ENCODE measurements at places on chromosomes 1 and 21.

DNA sequence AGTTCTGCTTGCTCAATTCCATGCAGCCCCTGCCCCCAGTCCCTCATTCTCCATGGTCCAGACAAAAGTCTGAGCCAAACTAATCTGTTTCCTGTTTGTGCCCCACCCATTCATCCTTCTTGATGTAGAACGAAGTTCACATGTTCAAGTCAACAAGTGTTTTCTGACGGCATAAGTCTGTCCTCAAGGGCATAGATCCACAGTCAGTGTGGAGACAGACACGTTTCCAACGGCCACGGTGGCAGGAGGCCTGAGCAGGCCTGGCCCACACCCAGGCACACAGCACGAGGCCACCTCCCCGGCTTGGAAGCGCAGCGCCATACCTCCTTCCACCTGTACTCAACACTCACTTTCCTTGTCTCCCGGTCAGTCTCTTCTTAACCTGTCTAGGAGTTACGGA, 16.1 kb downstream of the ADORA1 start:
- DNase-seq, result no peak

DNA sequence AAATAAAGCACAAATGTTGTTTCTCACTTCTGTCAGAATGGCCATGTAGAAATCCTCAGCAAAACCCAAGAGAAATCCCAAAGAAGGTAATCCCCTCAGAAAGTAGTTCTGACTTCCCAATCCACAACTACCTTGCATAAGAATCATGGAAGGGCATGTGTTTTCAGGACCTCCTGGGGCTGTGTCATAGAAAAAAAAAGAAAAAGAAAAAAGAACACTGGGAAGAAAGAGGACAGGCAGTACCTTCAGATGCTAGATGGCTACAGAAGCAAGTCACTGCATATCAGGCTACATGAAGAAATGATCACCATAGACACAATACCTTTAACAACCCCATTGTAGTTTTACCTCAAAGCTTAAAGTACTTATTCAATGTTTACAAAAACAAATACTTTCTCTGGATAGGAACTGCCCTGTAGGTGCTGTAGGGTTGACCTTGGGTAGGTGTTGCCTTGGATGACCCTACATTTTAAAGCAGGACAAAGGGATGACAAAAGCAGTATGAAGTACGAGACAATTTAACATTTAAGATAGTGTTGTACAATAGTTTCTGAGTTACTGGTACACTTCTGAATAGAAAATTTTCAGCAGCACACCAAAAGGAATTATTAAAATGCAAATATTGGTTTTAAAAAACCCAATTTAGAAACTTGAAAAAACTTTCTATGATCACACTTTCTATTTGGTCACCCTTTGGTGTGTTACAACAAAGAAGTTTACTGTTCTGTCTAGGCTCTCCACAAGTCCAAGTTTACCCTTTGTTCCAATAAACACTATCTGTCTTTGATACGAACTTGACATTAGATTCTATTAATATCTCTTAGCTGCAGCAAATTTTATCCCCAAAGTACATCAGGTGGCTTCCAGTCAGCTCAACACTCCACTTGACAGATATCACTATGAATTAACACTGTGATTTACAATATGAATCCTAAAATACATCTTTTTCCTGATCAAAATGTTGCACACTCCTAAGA, 5.0 kb downstream of the TRIT1 start:
- no peak for DNase-seq

DNA sequence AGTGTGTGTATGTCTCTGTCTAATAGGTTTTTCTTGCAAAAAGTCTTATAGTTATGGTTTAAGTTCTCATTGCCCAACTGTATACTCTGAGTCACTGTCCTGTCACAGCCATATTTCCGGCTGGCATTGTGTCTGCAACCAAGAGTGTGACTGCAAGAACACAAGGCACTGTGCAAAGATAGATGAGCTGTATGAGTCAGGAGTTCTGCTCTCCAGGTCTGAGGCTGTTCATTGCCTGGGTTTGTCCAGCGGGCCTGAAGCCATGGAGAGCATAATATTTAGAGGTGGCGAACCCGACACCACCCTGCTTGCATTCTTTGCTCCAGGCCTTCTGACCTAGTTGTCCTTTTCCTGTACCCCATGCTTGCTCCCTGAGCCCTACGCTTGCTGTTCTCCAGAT, 50.9 kb upstream of the CNIH3 start:
- peak; percentile 42 for DNase-seq

- DNase-seq, result peak; percentile 48
Observed at GRCh38 chr1:100866041-100866900, 28.4 kb downstream of the EXTL2 start.

DNA sequence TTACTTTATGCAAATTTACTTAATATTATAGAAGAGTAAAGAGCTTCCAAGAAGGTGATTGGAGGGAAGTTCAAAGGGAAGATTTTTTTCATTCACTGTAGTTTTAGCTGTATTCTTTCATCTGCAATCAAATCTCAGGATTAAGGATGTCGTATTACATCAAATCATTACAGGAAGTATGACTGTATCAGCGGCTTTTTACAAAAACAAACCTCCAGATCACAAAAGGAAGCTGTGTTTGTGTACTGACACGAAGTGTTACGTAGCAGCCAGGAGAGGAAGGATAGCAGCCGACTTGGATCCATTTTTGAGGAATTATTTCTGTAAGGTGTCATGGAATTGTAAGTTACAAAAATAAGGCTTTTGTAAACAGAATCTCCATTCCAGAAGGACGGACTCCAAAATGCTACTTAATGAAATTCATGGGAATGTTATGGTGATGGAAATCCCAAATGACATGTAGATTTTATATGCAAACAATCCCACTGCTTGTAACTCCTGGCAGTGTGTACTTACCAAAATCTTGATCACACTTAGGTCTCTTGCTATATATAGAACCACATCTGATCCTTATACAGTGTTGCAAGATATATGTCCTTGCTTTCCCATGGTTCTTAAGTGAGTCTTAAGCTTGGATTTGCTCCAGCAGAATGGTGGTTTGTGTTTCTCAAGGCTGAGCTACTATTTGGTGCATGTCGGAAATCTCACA, 49.8 kb downstream of the KCNJ15 start:
- DNase-seq, result no peak

DNA sequence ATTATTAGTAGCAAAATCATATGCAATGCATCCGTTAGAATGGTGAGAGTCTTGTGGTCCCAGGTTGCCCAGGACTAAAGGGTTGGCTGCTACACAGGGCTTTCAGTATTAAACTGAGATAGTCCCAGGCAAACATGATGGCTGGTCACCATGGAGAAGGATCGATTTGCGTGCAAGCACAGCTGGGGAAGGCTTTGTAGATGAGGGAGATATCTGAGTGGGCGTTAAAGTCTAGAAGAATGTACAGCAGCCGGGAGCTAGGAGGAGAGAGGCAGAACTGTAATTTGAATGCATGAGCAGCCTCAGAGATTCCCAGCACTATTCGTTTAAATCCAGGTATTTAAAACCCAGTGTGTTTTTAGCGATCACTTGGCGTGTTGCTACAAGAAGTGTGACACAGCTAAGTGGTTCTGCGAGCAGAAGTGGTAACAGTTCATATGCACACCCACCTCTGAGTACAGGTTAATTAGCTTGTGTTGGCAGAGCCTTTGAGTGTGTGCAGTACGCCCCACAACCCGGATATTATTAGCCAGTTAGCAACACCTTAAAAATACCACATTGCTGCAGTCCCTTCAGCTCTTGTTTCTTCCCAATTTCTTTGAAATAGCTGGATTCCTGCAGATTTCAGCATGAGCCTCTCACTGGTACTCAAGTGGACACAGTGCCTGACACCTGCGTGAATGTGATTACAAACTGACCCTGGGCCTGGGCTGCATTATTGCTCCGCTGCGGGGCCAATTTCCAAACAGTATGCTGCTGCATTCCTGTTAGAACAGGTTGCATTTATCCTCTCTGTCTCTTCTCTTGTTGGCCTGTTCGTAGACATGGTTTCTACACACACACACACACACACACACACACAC, 67.2 kb upstream of the SCAF4 start:
- no peak for DNase-seq

- DNase-seq, result no peak
Observed at GRCh38 chr1:66285618-66286270, 248.2 kb upstream of the SGIP1 start.

DNA sequence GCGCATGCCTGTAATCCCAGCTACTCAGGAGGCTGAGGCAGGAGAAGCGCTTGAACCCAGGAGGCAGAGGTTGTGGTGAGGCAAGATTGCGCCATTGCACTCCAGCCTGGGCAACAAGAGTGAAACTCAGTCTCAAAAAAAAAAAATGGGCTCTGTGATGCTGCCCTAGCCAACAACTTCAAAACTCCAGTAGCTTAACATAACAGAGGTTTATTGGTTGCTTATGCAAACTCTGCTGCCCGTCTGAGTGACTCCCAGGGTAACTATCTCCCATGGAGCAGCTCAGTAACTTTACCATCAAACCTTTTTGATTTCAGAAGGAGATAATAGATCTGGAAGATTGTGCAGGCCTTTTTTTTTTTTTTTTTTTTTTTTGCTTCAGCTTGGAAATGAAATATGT, 18.9 kb upstream of the ITLN2 start:
- DNase-seq, result no peak

DNA sequence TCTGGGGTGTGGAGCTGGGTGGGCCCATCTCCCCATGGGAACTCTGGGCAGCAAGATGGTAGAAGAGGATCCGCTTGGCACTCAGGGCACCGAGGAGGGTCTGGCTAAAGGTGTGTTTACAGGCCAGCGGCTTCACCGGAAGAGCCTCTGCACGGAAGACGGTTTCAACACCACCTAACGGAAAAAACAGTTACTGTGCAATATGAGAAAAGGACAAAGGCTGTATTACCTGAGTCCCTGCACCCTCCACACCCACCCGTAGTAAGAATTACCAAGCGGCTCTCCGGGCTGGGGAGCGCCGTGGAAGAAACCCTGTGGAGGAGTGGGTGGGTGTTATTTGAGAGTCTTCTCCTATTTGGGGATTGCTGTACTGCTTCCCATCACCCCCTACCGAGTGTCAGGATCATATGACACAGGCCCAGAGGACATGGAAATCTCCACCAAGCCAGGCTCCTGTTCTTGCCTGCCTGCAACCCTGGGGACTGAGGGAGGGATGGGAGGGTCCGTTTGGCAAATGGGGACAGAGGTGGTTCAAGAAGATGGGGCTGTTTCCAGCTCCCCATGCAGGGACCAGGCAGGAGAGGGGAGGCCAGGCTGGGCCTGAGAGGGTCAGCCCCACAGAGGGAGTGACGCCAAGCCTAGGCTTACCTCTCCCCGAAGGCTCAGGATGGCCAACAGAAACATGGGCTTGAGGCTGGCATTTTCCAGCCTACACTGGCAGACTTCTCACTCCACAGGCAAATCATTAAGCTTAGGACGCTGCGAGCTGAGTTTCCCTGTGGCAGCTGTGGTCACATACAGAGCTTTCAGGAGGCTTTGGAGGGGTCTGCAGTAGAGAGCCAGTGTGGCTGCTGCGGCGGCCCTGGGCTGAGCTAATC, 203.5 kb upstream of the TMEM51 start:
- no peak for DNase-seq

GRCh38 chr1:156602557-156602993, 1.3 kb upstream of the GPATCH4 start:
- DNase-seq, result no peak

DNA sequence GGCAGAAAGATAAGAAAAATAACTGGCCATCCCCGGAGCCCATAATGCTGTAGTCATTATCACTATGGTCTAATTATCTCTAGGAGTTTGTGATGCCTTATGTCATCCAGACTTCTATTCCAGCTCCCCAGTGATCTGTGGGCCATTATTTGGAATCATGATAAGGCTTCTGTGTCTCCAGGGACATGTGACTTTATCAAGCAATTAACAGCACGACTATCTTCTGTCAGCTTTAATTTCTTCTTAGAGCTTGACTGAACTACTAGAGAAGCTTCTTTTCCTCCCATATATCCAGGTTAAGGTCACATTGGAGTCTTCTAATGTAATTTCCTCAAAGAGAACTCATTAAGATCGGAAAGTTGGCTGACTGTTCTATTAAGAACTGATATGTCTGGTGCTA, 100.4 kb downstream of the LHX8 start:
- DNase-seq, result no peak

- no peak for DNase-seq
Observed at GRCh38 chr1:54763816-54764132, 549 bp downstream of the PARS2 start.

DNA sequence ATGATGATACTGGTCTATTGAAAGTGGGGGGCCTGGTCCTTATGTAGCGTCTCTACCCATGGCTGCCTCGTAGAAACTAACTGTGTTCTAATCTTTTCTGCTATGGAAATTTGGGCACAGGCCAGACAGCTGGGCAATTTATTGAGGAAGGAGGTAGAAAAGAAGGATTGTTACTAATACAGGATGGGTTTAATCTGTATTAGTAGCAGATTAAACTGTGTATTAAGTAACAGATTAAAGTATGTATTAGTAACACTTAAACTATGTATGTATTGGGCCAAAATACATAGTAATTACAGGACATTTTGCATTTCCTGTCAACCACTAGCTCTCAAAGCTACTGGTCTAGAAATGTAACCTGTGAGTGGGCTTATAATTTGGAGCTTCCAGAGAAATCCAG, 142.0 kb downstream of the MAST2 start:
- no peak for DNase-seq

DNA sequence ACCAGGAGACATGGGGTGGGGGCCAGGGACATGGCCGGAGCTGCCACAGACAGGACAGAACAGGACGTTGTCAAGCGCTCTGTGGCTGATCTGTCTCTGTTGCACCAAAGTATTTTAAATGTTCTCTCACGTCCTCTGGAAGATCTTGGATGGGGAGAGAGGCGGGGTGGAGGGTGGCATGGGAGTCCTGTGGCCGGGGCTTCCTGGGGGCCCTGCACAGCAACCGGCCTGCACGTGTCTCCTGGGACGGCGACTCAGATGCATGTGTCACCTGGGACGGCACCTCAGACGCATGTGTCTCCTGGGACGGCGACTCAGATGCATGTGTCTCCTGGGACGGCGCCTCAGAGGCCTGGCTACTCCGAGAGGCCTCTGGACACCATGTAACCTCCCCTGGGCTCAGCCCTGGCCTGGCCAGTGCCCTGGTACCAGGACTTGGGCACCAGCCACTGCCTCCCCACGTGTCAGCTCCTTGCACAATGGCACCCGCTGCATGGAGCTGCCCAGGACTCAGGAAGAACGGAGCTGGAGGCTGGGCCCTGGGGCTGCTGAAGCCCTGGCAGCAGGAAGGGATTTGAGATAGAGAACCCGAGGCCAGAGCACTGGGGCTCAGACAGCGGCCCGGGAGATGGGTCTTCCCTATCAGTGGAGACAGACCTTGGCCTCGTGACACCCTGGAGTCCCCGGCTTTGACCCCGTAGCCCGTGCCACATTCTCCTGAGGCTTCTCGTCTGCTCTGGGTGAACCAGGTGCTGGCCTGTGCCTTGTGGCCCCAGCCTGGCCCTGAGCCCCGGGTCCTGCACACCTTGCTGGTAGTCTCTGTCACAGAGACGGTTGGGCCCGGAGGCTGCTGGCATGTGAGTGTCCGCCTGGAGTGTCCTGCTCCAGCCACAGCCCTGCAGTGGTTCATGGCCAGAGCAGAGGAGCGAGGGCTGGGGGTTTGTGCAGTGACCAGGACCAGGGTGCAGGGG, 14.7 kb upstream of the SLC19A1 start:
- DNase-seq, result no peak
